ENCODE measurements at places on chromosomes 3 and 15.
A peak's percentile ranks its signal among the peaks of the same experiment; 100 is the strongest.

DNA sequence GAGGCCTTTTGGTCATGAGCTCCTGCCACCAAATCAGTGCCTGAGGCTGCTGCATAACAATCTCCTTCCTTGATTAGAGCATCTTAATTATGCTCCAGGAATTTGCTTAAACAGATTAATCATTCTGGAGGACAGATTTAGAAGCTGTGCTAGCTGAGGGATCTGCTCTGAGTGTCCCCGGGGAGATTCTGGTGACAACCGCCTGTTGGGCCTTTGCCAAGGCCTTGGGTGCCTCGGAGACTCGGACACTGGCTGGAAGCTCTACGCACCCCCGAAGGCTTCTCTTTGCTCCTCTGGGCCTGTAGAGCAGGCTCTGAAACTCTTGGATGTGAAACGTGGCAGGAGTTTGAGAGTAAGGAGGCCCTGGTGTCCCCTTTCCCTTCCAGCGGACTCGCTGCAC, 264.1 kb downstream of the CD47 start:
- no peak for DNase-seq

- peak; percentile 74 for DNase-seq
Observed at GRCh38 chr3:42190701-42191442, 75.1 kb downstream of the CCK start.

DNA sequence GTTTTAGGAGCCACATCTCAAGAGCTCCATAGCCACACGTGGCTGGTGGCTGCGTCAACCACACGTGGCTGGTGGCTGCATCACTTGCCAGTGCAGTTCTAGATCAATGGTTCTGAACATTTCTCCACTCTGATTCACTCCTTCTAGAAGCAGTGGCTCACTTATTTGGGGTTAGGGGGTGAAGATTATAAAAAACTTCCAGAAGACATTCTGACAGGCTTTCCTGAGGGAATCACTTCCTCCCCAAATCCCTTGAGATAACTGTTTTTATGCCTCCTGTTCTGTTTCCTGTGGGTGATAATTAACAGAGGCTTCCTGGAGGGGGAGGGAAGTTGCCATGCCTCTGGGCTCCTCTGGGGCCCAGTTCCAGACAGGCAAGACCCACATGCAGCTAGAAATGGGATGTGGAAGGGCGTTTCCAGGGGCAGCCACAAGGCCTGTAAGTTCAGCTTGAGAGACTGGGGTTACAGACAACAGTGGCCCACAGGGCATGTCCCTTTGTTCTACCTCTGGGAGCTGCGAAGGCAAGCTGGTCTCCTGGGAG, 23.6 kb downstream of the HEG1 start:
- no peak for DNase-seq

DNA sequence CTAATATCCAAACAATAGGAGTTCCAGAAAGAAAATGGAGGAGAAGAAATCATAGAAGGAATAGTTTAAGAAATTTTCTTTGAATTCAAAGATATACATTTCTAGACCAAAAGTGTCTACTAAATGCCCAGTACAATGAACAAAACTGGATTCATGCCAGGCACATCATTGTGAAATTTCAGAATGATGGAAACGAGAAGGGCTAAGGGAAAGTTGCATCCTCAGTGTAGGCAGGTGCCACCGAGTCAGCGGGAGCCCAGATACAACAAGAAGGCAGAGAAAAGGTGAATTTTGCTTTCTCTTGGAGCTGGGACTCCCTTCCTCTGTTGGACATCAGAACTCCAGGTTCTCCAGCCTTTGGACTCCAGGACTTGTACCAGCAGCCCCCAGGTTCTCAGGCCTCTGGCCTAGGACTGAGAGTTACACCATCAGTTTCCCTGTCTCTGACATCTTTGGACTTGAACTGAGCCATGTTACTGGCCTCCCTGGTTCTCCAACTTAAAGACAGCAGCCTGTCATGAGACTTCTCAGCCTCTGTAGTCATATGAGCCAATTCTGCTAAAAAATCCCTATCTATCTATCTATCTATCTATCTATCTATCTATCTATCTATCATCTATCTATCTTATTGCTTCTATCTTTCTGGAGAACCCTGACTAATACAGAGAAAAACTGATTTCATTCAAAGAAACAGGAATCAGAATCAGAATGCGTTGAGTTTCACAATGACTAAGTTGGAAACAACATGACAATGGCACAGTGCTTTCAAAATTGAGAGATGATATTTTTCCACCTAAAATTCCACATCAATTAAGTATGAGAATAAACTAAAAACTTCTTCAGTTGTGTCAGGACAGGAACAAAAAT, 207.7 kb downstream of the FAM43A start:
- no peak for DNase-seq

DNA sequence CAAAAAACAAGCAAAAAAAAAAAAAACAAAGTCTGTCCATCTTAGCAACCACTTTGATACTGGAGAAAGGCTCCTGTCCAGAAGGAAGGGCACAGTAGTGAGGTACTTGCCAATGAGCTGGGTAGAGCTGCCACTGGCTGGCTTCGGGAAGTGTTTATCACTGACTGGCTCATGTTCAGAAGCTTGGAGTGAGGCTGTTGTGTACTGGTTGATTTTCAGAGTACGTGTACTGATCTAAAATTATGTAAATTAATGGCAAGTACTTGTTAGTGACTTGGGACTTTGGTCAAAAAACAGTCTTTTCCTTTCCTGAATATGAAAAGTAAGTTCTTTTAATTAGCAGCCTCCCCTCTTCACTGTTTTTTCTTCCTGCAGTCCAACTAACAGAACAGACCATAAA, 979 bp upstream of the ZNF621 start:
- peak; percentile 50 for DNase-seq

GRCh38 chr3:37645517-37646380, 215.9 kb upstream of the CTDSPL start:
- no peak for DNase-seq

- no peak for DNase-seq
Observed at GRCh38 chr15:86903642-86904421, 824.2 kb downstream of the AGBL1 start.

DNA sequence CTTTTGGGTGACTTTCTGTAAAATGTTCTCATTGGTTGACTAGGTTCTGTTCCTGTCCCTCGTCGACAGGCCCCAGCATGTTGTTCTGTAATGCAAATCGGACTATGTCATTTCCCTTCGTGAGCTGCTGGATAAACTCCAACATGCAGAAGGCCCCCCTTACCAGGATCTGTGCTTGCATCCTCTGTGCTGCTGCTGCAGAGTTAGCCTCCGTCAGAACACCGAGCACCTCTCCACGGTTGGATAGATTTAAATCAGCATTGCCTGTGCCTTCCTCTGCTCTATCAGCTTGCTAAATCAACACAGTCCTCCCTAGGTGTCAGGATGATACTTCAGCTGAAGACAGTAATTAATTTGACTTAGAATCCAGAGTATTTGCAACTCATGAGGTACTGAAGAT, 12.7 kb upstream of the MINDY4B start:
- no peak for DNase-seq

DNA sequence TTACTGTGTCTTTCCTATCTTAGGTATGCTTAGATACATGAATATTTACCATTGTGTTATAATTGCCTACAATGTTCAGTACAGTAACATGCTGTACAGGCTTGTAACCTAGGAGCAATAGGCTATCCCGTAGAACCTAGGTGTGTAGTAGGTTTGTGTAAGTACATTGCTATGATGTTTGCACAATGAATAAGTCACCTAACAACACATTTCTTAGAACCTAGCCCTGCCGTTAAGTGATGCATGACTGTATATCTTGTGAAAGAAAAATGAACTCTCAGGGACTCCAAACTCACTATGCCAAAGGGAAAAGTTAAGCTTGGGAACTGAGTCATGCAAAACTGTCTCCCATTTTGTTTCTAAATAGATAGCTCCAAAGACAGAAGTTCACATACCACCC, 91.5 kb upstream of the ACP3 start:
- no peak for DNase-seq

GRCh38 chr15:63727542-63727941, 106.2 kb downstream of the HERC1 start:
- no peak for DNase-seq

DNA sequence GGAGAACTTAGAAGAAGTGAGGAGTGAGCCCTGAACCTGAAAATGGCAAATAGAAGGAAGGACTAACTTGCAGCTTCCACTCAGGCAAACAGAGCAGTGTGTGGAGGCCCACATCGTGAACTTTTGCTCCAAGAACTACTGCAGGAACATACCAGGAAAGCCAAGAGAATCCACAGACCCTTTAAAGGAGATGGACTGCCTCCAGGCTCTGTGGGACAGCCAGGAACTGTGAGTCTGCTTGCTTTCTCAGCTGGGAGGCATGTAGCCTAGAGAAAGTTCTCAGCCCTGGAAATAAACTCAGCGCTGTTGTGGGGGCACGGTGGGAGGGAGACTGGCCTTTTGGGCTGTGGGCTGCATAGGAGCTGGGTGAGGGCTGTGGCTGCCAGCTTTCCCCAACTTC, 93.0 kb downstream of the SNRK start:
- DNase-seq = no peak

- no peak for DNase-seq
Observed at GRCh38 chr3:197613199-197613598, 57.4 kb upstream of the BDH1 start.
